ENCODE measurements at places on chromosomes 11 and 22.

GRCh38 chr11:107741044-107741823 is 29.4 kb upstream of the SLN start:
- DNase-seq = no peak

DNA sequence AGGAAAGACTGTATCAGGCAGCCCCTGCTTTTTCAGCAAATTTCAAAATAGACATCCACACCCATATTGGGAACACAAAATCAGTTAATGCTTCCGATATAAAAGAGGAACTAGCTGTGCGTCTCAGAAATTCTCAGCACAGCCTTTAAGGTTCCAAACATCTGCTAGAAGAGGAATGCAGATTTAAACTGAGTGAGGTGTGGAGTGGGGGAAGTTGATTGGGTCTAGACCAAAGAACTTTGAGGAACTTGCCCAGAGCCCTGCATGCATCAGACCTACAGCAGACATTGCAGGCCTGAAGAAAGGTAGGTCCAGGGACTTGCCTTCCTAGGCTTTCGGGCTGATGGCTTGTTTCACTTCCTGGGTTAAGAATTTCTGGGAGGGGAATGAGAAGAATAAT is at the start of gene MS4A4A:
Gene MS4A4A (plus strand): TSS at position 255 of the 400 bp plus-strand sequence. CDS start 10 bp downstream, at position 265.
- DNase-seq = no peak

DNA sequence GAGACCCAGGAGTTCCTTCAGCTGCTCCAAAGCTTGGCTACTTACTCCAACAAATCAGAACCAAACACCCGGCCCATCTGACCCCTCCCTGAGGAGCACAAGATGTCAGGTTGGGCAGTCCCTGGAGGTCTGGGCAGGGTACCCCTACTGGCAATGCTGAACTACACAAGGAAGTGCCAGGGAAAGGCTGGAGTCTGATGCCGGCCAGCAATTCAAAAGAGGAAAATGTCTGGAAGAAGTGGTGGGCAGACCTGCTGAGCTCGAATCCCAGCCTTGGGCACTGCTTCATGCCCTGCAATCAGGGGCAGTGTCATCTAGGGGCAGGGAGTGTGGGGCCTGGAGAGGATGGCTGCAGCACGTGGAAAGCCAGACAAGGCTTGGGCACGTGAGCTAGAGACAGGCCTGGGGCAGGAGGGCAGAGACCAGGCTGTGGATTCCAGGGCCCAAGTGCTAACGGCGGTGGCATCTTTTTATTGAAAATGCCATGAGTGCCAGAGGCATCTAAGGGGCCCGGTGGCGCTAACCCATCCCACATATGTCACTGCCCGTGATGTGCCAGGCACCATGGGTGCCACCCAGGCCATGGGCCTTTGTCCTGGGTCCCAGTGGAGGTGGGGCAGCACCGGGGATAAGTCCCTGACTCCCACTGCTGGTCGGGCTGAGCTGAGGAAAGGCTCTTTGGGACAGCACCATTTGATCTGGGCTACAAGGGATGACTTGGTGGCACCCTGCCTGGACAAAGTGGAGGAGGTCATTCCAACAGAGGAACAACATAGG is 97.9 kb upstream of the PITPNB start:
- DNase-seq = no peak

GRCh38 chr11:36487619-36488018 is 22.5 kb downstream of the TRAF6 start:
- DNase-seq = no peak

GRCh38 chr11:82811369-82811768 is 77.7 kb upstream of the FAM181B start:
- no peak for DNase-seq

DNA sequence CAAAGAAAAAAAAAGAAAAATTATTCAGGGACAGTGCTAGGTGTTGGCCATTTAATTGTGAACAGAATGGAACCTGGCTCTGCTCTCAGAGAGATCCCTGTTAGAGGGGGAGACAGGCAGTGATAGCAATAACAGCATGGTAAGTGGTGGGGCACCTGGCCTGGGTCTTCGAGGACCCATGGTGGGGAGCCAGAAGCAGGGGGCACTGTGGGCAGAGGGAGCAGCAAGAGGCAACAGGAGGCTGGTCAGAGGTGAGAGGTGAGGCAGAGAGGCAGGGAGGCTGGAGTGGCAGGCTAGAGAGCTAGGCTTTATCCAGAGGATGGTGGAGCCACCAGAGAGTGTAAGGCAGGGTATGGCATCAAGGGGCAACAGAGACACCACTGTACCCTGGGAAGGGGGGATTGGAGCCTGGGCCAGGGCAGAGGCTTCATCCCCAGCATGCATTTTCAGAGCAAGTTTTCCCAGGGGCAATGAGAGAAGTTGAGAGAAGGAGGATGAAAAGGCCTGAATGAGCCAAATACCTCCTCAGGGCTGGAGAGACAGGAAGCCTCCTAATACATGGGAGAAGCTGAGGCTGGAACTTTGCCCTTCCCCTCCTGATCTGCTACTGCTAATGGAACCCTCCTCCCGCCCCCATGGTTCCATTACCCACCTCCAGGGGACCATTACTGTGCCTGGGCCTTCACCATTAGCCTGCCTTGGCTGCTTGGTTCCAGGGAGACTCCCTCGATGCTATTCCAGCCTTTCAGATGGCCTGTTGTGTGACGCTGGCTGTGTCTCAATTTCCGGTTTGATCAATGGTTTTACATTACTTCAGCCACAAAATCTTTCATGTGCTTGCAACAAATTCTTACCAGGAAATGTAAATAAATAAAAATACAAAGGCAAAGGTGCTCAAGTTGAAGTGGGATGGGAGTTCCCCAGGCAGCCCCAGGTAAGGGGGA is 2.6 kb upstream of the P2RY2 start:
- DNase-seq = no peak

- DNase-seq = no peak
Measured at GRCh38 chr11:59562292-59562691, 51.0 kb downstream of the OR4D9 start.

DNA sequence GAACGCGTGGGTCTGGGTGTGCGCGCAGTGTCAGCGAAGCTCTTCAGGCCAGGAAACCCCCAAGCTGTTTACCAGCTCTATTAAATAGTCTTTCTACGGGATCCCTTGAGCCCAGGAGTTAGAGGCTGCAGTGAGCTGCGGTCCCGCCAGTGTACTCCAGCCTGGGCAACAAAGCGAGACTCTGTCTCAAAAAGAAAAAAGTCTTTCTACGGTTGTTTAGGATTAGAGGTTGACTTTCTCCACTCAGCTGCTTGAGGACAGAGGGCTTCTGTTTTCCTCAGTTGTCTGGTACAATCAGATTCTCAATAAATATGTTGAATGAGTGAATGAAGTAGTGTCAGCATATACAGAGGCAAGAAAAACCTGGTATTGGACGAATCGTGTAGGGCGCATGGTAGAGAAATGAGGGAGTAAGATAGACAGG is 619 bp downstream of the SART1 start:
- no peak for DNase-seq

DNA sequence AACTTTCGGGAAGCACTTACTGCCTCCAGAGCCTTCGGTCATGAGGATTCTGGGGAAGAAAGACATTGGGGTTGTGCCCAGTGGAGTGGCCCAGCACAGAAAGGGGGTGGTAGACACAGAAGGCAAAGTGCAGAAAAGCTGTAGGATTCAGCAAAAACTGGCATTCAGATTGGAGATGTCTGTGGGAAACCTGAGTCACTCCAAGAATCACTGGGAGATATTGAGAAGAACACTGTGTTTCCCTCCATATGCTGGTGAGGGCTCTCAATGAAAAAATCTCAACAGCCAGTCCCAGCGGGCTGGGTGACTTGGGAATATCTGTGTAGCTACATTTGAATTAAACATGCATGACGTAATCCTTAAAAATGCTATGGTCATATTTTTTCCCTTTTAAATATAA is 61.2 kb upstream of the RCN1 start:
- DNase-seq = no peak

DNA sequence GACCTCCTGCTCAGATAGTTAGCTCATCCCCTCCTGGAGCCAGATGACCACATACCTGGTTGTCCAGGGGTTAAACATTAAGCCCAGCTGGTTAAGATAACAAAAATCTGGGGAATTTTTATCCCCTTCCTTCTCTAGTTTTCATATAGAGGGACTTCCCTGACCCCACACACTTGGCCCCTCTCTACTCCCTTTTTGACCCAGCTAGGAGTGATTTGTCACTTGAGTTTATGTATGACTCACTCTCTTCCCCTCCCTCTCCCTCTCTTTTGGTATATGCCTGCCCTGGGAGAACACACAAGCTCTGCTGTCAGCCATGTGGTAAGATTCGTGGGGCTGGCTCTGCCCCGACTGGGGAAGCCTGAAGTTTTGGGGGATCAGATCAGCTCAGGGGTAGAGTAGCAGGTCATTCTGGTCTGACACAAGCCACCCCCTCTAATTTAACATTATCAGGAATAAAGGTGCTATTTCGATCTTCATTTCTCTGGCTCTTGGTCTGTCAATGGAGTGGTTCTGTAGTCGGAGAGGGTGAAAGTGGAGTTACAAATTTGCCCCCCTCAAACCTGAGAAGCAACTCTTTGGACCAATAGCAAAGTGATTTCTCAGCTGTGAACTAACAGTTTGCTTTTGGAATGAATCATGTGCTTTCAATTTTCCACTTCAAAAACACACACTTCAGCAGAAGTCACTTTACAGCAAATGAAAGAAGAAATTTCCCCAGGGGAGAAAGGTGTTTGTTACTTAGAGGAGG is 415.3 kb upstream of the CADM1 start:
- DNase-seq = no peak

GRCh38 chr22:39244496-39245129 is at the start of gene PDGFB:
Gene PDGFB (minus strand): TSS chr22:39244982. CDS start chr22:39243963, 1,019 bp downstream.
- no peak for DNase-seq

GRCh38 chr11:3368199-3368598 is 10.7 kb downstream of the ZNF195 start:
- no peak for DNase-seq

- DNase-seq = no peak
Measured at GRCh38 chr11:65309006-65309405, 5.7 kb upstream of the CDC42EP2 start.

GRCh38 chr11:127018683-127019279 is 18.2 kb upstream of the KIRREL3 start:
- no peak for DNase-seq

DNA sequence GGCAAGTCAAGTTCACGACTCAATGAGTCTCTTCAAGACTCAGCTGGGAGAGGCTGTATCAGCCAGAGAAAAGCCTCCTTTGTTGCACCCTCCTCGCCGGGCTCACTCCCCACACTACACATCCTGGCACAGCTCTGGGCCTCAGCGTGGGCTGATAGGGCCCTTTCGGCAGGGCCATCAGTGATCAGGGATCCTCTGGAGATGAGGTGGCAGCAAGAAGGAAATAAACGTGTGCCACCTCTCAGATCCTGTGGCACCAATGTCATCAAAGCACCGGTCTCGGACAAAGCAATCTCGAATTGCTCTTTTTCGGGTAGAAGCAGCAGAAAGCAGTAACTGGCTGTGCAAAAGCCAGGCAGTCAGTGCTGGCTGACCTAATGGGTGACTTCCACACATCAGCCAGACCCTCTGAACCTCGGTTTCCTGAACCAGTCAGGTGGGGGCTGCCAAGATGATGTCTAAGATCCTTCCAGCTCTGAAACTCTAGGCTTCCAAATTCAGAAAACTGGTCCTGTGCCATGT is 2.1 kb downstream of the EHD1 start:
- no peak for DNase-seq

GRCh38 chr11:75306529-75306928 is 44.9 kb downstream of the ARRB1 start:
- no peak for DNase-seq

- DNase-seq = no peak
Measured at GRCh38 chr11:95371153-95371552, 140.2 kb upstream of the SESN3 start.

DNA sequence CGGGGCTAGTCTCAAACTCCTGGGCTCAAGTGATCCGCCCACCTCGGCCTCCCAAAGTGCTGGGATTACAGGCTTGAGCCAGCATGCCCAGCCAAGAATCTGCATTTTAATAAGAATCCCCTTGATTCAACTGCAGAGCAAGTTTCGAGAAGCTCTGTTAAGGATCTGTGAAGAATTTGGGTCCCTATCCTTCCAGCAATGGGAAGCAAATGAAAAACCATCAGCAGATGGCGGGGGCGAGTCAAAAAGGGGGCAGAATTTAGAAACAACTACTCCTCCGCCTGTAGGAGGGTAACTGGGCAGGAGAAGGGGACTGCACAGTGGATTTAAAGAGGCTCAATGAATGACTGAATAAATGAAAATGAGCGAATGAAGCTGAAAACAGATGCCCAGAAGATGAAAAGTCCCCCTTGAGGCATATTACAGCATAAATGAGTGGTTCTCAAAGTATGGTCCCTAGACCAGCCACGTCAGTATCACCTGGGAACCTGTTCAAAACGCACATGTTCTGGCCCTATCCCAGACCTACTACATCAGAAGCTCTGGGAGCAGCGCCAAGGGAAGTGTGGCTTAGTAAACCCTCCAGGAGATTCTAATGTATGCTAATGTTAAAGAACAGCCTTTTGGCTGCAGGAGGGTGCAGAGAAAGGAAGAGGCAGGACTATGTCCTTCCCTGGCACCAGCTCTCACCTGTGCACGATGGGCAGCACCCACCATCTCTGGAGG is 15.0 kb downstream of the VWCE start:
- DNase-seq = no peak

DNA sequence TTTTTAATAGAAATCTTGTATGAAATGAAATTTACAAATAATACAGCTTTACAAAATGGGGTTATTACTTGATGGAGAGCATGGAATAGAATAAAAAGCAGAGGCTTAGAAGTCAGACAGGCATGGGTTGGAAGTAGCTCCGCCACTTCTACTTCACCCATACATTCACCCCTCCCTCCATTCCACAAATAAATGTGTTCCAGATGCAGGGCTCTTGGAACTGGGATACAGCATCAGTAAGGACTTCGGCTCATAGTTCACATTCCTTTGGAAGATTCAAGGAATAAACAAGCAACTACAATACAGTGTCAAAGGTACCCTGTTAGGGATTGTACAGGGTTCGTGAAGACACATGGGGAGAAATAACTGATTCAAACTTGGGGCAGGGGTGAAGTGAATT is 156.8 kb downstream of the WNT11 start:
- DNase-seq = no peak

DNA sequence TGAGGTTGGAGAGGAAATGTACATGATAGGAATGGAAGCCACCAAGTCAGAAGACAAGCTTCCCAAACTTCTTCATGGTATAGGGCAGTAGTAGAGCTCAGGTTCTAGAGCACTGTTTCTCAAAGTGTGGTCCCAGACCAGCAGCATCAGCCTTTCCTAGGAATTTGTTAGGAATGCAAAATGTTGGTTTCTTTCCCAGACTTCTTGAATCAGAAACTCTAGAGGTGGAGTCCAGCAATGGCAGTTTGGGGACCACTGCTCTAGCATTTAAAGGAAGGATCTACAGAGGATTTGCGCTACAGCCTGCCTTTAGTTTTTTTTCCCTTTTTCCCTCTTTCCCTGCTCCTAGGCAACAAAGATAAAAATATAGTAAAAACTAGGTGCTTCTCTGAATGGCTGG is 17.0 kb upstream of the MMP12 start:
- no peak for DNase-seq

- peak; percentile 61 for DNase-seq
Measured at GRCh38 chr11:72668629-72669347, 5.4 kb downstream of the PDE2A start.

GRCh38 chr11:126514061-126514693 is 158.7 kb downstream of the ST3GAL4 start:
- DNase-seq = no peak

GRCh38 chr11:45082744-45083543 is 63.5 kb upstream of the PRDM11 start:
- DNase-seq = no peak

Measured in stimulated activated CD4-positive, alpha-beta T cell treated with anti-CD3 and anti-CD28 coated beads, Interleukin-2, amount 100 ng/mL, for 48 hours (primary cell).